ENCODE measurements at places on chromosomes 13 and 19.

DNA sequence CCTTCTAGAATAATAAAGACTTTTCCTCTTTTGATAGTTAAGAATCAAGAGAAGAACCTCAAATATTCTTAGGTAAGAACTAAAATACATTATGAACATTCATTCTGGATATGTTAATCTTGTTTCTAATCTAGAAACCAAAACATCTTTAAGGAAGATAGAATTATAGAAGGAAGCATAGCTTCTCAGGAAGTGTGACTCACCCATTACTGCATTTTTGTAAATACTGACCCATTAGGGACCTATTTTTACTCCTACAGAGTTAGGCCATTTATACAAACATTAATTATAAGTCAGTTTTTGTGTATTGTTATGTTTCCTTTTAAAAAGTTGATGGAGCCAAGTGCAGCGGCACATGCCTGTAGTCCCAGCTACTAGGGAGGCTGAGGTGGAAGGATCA is 147.1 kb downstream of the NUFIP1 start:
- peak; percentile 18 for DNase-seq

DNA sequence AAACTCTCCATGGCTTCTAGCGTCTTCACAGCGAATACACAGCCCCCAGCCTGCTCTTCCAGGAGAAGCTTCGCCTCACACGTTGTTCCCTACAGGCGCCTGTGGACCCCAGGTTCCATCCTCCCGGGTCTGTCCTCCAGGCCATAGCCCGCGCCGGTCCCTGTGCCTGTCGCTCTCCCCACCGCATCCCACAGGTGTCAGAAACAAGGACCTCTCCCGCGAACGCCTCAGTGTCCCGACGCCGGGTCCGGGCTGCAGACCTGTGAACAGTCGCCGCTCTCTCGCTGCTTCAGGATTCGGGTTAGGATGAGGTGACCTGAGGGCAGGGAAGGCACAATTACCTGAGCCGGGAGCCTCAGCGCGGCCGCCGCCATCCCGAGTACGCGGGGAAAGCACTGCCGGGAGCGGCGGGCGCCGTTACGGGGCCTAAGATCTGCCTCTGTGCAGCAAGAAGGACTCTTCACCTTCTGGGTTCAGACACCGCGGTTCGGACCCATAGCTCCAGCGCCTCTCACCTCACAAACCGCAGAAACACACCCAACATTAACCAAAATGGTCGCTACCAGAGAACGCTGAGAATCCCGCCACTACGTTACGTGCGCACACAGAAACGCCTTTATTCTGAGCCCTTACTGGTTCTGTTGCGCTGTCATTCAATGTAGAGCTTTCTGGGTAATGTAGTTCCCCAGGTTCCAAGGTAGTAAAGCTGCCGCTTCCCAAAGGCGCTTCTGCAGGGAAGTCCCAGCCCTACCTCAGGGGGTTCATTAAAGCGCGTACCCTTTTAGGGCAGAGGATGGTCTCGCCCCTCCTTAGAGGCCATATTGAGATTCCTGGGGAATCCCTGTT is at the start of gene ZNF418:
TSS of gene ZNF418 (minus strand) at position 583 of the 846 bp plus-strand sequence. CDS start 1,580 bp downstream, outside the sequence.
- peak; percentile 42 for DNase-seq

DNA sequence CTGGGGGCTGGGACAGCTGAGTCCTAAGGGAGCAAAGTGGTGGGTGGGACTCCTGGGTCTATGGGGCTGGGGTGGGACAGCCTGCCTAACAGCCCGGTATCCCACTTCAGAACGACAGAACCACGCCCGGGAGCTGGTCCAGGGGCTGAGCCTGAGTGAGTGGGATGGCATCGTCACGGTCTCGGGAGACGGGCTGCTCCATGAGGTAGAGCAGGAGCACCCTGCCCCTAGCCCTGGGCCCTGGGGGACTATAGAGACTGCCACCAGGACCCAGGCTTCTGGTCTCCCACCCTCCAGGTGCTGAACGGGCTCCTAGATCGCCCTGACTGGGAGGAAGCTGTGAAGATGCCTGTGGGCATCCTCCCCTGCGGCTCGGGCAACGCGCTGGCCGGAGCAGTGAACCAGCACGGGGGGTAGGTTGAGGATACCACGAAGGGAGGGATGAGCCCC is 8.6 kb downstream of the SPHK2 start:
- no peak for DNase-seq

DNA sequence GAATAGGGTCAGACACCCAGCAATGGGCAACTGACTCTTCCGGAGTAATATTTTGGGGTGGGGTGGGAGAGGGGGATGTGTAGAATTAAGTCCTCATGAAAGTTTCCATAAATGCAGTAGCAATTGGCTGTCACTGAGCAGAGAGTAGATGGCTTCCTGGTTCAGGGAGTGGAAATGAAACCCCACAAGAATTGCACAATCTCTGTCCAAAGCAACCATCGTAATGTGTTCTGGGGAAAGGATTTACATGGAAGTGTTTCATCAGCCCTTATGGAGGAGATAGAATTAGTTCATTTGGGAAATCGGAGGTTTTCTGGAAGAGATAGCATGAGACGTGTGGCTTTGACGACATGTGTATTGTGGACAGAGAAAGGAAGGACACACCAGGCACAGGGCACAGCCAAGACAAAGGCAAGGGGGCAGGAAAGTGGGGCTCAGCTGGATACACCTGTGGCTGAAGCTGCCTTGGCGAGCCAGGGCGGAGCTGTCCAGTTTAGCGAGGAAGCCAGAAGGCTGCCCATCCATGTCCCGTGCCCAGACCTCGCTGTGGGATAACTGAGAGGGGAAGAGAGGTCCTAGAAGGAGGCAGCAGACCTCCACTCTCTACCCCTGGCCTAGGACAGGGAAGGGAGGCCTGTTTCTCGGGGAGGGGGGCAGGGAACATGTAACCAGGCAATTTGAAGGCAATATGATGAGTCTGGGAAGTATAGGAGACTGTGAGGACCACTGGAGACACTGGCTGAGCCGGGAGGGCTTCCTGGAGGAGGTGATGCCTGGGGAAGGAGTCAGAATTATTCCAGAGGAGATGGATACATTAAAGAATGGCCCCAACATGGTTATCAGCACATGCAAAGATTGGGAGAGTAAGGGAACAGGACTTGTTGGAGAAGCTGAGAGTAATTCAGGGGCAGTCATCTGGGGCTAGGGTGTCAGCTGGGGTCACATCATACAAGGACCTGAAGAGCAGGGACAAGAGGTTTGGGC is 2.6 kb upstream of the CLEC4G start:
- peak; percentile 89 for DNase-seq

- DNase-seq, result no peak
Observed at GRCh38 chr13:83731113-83731512, 151.2 kb downstream of the SLITRK1 start.

DNA sequence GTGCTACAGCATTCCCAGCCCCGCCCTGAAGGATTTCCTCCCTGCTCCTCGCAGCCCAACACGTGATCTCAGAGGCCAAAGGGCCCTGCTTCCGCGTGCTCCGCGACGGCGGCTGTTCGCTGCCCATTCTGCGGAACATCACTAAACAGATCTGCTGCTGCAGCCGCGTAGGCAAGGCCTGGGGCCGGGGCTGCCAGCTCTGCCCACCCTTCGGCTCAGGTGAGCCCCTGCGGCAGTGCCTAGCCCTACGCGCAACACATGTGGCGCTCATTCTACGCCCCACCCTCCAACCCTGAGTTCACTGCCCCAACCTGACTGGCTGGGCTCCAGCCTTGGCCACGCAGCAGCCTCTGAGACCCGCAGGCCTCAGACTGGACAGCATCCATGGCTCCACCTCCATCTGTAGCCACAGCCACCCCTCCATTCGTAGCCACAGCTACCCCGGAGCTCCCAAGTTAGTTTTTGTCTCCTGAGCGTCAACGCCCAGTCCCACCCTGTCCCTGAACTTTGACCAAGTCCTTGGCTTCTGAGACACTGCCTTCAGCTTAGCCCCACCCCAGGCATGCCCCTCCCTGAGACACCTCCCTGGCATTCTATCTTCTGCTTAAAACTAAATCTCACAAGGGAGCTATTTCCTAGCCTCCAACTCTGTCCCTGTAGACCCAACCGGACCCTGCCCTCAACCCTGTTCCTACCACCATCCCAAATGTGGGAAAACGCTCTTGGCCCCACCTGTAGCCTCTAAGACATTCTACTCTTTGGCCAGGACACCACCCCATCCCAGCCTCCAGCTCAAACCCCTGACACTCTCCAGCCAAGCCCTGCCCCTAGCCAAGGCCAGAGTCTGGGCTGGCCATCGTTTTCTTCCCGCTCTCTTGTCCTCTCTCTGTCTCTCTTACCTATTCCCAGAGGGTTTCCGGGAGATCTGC is 6.4 kb downstream of the LTBP4 start:
- no peak for DNase-seq

DNA sequence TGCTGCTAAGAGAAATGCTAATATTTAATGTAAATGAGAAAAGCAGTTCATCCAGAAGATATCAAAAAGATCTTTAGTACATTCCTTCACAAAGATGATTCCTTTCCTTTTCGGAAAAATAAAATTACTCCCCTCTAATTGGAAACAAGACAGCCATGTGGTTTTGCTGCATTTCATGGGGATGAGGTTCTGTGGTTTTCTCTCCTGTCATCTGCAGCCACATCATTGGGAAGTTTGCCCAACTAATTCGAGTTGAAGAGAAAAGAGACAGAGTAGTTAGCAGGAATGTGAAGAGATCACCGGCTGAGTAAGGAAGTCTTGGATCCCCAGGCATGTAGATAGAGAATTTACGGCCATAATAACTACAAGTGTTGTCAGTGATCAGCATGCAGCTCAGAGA is 122.1 kb downstream of the CYSLTR2 start:
- no peak for DNase-seq

GRCh38 chr13:49759503-49759902 is 33.0 kb downstream of the KPNA3 start:
- no peak for DNase-seq

DNA sequence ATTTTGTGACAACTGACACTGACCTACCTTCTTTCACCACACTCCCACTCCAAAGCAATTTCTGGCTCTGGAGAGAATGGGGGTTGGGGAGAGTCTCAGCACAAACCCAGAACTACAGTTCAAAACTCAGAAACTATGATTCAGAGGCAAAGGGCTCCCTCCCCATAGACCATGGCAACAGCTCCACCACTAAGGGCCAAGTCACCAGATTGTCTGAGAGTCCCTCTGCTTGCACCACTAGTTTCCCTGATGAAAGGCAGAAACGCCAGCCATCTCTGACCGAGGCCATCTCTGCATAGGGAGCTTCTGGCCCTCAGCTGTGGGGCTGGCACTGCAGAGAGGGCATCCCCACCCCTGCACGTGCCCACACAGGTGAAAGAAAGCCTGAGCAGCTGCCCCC is 112.4 kb upstream of the VSTM2B start:
- no peak for DNase-seq

- no peak for DNase-seq
Observed at GRCh38 chr13:75153834-75154233, 328.1 kb downstream of the TBC1D4 start.

DNA sequence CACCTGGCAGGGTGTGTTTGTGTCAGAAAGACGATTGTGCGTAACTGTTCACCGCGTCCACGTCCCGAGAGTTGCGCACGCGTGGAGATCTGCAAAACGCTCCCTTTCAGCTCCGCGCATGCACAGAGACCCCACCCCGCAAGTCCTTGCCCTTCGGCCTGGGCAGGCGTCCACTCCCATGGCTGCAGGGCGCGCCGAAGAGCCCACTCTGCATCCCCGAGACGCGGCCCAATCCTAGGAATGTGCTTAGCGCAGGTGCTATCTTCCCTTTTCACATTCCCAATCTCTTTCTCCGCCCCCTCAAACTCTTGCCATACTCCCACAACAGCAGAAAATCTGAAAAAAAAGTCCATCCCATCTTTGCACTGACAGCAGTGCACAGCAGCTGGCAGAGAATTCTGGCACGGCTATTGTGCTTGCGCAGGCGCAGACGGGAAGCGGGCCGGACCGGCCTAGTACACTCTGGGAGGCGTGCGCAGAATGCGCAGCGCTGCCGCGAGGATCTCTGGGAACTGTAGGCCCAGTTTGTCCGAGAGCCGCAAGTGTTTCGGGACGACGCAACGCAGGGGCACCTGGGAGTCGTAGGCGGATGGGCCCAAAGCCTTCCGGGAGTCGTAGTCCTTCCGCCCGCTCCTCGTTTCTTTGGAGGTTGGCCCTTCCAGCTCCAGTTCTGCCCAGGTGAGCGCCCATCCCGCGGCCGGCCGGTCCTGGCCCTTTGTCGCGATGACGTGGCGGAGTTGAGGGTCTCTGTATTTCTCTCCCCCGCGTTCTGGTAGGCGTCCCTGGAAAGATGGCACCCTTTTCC is 23.1 kb downstream of the ZNF175 start:
- DNase-seq, result peak; percentile 96

- no peak for DNase-seq
Observed at GRCh38 chr19:31627620-31628365, 278.6 kb upstream of the TSHZ3 start.

GRCh38 chr13:76884186-76884906 is 1.9 kb downstream of the KCTD12 start:
- peak; percentile 76 for DNase-seq

- DNase-seq, result no peak
Observed at GRCh38 chr13:99966064-99966805, 5.3 kb downstream of the ZIC5 start.

DNA sequence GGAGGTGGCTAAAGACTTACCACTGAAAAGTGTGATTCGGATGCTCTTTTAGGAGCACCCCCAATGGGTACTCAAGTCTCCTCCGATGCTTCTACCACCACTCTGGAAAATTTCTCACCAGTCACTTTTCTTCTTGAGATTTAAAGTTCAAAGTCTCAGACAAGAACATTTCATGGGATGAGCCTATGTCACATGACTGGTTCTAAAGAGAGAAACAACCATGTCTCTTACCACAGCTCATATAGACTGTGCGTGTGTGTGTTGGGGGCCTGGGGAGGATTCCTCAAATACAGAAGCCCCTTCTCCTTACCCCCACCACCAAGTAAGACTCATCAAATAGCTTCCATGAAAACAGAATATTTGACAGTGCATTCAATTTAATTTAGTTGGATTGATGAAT is 181.7 kb upstream of the MIR17HG start:
- no peak for DNase-seq

GRCh38 chr13:37097076-37097475 is 8.4 kb downstream of the CSNK1A1L start:
- DNase-seq, result no peak

- no peak for DNase-seq
Observed at GRCh38 chr13:113320226-113320875, 23.3 kb downstream of the LAMP1 start.

- no peak for DNase-seq
Observed at GRCh38 chr13:74009100-74009668, 125.0 kb downstream of the KLF12 start.

- DNase-seq, result no peak
Observed at GRCh38 chr13:110689711-110690110, 16.2 kb downstream of the CARS2 start.

All from CD14-positive monocyte (primary cell).